Naive thymus-derived CD4-positive, alpha-beta T cell (primary cell): ENCODE measurements at places on chromosomes 5 and 9.

- no peak for DNase-seq
- H3K27me3 ChIP-seq = no peaks in the 10 kb centered on the region
- H3K4me3 ChIP-seq = no peak overlapping the region
- H3K4me1 ChIP-seq = peaks cover 15% of the 10 kb centered on the region
These were observed 42.3 kb downstream of the PAM start for GRCh38 chr5:102797322-102797884.

GRCh38 chr5:12330381-12330780 is 426.1 kb upstream of the CTNND2 start:
- H3K27ac ChIP-seq = no peak overlapping the region
- H3K36me3 ChIP-seq = no peaks in the 10 kb centered on the region
- no peaks in the 10 kb centered on the region for H3K27me3 ChIP-seq
- DNase-seq = no peak

DNA sequence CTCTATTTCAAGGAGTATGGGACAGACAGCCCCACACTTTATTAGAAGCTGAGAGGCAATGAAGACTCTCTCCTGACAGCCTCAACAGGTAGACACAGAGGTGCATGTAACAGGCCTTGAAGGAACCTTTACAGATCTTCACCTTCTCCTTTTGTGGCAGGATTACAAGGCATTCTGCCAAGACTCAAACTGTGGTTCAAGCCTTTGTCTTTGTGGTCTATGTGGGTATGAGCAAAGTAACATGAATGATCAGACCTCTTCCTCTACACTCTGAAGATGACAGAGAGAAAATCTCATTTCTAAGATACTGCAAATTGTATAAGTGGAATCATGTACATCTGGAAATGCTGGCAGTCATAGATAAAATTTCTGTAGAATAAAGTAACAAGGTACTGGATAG is 346.9 kb downstream of the CDH9 start:
- no peaks in the 10 kb centered on the region for H3K36me3 ChIP-seq
- no peak overlapping the region for H3K4me3 ChIP-seq
- no peaks in the 10 kb centered on the region for H3K4me1 ChIP-seq
- no peak overlapping the region for H3K27ac ChIP-seq
- no peaks in the 10 kb centered on the region for H3K27me3 ChIP-seq

DNA sequence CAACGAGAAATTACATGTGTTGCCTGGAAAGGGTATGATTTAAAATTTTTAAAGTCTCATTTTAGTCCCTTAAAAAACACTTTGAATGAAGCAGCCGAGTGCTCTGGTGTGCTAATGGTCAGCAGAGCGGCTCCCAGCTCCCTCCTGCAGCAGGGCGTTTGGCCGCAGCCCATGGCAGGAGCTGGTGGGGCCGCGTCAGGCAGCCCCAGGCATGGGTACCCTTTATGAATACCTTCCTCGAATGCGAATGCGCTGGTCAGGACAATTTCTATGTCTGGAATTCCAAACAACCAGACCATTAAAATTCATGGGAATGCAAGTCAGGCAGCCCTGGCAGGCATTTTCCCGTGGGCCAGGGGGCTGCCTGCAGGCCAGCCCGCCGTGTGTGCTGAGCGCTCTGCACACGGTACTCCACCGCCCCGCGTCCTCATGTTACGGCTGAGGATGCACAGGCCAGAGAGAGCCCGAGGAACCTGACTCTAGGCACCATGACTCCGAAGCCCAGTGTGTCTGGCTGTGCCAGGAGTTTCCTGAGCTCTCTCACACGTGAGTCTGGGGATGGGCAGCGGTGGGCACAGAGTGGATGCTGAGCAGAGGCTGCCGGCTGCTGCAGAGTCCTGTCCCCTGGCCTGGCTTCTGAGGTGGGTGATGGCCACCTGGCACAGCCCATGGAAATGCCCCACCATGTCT is 123.7 kb downstream of the WNK2 start:
- no peaks in the 10 kb centered on the region for H3K36me3 ChIP-seq
- no peak for DNase-seq
- no peaks in the 10 kb centered on the region for H3K27me3 ChIP-seq
- no peak overlapping the region for H3K4me3 ChIP-seq
- H3K4me1 ChIP-seq = no peaks in the 10 kb centered on the region
- no peak overlapping the region for H3K27ac ChIP-seq

DNA sequence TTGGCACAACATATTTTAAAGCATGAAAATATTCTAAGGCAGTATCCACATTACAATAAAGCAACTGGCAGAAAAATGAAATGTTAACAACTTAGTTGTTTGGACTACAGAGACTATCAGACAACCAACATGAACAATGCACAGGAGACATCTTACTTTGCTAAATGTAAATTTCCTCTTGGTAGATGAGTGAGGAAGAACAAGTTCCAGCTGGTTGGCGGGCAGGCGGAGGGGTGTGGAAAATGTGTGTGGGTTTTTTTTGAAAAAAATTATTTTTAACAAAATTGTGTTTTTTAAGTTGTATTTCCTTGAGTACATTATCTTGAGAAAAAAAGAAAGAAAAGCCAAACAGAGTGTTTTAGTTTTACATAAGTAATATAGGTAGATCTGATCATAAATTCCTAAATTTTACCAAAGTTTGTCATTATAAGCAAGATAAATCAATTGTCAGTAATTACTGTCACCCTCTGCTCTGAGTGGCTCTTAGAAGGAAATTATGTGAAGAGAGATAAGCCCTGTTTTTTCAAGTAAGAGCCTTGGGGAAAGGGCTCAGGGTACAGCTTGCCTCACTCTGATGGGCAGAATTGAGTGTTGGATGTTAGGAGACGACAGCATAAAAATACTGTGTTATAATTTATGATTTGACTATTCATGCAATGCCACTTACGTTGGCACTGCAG is 42.5 kb downstream of the TMEM167A start:
- H3K27me3 ChIP-seq = no peaks in the 10 kb centered on the region
- no peak overlapping the region for H3K27ac ChIP-seq
- H3K4me1 ChIP-seq = no peaks in the 10 kb centered on the region
- DNase-seq = no peak
- H3K4me3 ChIP-seq = no peak overlapping the region
- no peaks in the 10 kb centered on the region for H3K36me3 ChIP-seq
